Esophagus squamous epithelium (tissue), 5 donors: ENCODE measurements at places on chromosomes 13 and 19.

- DNase-seq, result no peak
These were observed 8.4 kb downstream of the CSNK1A1L start for GRCh38 chr13:37097076-37097475.

- no peak for DNase-seq
These were observed 621.1 kb upstream of the KLHL1 start for GRCh38 chr13:70729369-70729768.

DNA sequence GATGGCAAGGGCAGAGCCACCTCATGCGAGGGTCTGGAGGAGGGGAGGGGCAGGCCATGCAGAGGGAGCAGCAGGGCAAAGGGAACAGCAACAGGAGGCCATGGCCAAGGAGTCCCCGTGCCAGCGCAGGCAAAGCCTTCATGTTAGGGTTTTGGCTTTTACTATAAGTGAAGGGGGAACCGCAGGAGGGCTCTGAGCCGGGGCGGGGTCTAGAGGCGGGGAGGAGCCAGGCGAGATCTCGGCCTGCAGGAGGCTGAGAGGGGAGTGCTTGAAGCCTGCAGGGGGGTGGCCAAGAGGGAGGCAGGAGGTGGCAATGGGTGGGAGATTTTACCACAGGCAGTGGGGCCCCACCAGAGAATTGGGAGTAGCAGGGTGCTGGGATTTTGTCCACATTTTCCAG, 6.3 kb downstream of the ARHGAP33 start:
- no peak for DNase-seq

GRCh38 chr13:99996381-99996973, 14.9 kb downstream of the ZIC2 start:
- DNase-seq, result no peak

DNA sequence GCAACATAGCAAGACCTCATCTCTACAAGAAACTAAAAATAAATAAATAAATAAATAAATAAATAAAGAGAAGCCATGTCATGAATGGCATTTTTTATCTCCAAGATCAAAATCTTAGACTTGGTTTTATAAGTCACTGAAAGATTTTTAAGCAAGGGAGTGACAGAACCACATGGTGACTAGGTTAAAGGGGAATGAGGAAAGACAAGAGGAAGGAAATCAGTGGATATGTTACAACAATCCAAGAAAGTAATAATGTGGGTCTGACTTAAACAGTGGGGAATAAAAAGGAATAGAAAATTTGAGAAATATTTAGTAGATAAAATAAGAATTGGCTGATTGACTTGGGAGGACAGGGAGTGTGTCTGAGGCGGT, 18.8 kb upstream of the MED4 start:
- DNase-seq, result no peak

GRCh38 chr13:28357911-28358433, 137.0 kb downstream of the FLT1 start:
- no peak for DNase-seq

GRCh38 chr13:28679628-28680027, 20.7 kb downstream of the POMP start:
- no peak for DNase-seq

DNA sequence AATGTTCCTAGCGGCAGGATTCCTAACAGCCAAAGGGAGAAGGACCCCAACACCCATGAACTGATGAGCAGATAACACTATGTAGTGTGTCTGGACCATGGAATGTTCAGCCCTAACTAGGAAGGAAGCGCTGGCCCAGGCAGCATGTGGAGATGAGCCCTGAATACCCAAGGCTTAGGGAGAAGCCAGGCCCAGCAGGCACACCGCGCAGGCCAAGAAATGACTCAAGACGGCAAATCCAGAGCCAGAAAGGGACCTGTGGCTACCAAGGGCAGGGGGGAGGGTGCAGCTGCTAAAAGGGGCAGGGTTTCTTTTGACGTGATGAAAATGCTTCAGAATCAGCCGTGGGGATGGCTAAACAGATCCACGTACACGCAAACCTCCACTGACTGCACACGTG, 20.7 kb upstream of the TINCR start:
- DNase-seq, result no peak

DNA sequence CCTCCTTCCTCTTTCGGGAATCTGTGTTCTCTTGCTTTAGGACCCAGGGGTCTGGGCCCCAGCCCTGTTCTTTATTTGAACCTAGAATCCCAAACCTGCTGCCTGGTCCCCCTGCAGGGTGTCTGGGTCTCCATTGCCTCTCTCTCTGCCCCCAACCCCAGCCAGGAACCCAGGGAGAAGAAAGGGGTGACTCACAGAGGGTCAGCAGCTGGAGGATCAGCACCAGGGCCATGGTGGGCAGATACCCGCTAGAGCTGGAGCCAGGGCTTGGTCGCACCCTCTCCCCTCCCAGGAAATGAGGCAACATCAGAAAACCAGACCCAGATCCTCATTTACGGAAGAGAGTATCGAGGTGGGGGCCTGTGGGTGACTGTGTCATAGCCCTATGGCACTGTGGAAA, at the start of gene OSCAR:
OSCAR (minus strand) TSS at position 243 of the 400 bp plus-strand sequence; CDS start at position 232, 11 bp downstream.
- no peak for DNase-seq

- DNase-seq, result no peak
These were observed 95.6 kb downstream of the PCDH9 start for GRCh38 chr13:67134417-67135129.

- DNase-seq, result no peak
These were observed 599 bp downstream of the C19orf12 start for GRCh38 chr19:29714371-29714952.

- no peak for DNase-seq
These were observed 10.8 kb downstream of the GPR183 start for GRCh38 chr13:99296398-99296797.

DNA sequence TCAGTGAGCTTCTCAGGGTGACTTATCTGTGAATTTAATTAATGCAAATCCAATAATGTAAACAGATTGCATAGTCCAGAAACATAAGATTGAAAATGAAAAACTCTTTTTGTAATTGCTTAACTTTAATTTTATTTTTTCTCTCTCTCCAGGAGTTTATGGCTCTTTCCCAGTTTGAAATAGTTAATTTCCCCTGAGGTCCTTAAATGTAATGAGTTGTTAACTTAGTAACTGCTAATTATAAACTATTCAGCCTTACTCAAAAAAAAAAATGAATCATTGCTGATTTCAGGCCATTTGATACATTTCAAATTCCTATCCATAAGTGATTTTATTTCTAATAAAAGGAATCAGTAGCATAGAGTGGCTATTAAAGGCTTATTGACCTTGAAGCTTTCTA, 84.1 kb upstream of the TRPC4 start:
- DNase-seq, result no peak

DNA sequence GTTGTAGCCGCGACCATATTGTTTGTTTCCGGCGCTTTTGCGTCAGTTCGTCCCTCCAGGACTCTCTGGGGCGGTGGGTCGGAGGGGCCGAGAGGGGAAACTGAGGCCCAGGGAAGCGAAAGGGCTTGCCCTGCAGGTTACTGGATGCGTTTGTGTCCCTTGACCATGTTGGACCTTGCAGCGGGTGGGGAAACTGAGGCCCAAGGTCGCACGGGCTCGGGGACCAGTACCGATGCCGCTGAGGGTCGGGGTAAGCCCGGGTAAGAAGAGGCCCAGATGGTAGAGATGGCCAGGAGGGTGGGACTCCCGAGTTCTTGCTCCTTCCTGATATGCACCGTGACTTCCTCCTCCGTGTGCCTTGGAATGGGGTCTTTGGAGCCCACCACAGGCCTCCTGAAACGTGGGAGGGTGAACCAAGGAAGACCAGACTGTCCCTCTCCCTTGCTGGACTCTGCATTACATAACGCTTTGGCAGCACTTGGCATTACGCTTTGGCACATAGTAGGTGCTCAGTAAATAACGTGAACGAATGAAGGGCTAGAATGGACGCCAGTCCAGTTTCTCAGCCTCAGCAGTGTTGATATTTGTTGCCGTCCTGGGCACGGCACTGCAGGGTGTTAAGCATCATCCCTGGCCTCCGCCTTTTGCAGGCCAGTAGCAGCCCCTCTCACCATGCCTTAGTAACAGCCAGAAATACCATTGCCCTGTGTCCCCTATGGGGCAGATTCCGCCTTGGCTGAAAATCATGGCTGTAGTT, 743 bp downstream of the CHAF1A start:
- no peak for DNase-seq

- DNase-seq, result no peak
These were observed 183.5 kb upstream of the UFM1 start for GRCh38 chr13:38166116-38166515.

DNA sequence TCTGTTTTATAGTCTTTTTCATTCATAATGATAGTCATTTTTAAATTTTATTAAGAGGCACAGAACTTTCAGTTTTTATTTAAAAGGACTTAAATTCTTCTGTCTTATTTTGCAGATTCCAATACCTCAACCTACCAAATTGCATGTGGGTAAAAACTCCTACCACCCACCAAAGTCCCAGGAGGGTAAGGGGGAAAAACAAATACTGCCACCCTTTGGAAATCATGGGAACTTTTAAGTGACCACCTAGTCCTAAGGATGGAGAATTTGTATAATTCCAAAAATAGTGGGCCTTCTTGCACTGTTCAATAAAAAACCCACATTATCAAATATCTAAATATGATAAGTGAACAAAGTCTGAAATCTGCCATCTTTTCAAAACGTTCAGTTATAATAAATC, 9.7 kb downstream of the SUPT20H start:
- DNase-seq, result no peak

DNA sequence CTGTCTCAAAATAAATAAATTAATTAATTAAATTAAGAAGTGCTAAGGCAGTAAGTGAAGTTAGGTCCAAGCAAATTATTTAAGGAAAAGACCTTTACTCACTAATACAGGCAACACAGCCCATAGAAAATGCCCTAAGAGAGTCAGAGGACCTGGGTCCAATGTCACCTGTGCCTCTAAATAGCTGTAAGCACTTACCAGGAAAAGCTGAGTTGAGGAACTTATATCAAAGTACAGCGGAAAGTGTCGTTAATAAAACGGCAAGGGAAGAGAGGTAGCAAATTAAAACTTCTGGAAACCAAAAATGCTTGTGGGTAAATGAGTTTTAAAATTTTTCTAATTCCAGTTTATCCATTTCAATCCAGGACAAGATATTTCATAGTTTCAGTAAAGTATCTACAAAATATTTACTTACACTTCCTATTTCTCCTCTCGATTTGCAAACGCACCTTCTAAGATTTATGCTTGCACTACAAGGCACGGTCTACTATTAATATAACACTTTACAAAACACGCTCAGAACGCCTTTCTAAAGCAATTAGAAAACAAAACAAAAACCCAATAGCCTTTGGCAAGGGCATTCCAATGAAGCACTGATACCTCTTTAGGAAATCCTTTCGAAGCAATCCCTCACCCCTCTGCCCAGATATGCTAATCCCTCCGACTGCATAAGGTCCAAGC, 963 bp downstream of the VPS36 start:
- no peak for DNase-seq

DNA sequence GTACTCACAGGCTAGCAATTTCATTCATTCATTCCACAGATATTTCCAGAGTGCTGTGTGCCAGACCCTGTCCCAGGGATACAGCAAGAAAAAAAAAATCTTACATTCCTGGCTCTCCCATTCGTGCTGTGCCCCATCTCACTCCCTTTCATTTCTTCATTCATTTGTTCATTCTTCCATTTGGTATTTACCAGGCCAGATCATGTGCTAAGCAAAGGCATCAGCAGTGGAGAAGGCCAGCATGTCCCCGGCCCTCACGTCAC, 2.3 kb downstream of the MAP3K10 start:
- DNase-seq, result no peak

GRCh38 chr13:99956473-99957349, 14.9 kb downstream of the ZIC5 start:
- no peak for DNase-seq

DNA sequence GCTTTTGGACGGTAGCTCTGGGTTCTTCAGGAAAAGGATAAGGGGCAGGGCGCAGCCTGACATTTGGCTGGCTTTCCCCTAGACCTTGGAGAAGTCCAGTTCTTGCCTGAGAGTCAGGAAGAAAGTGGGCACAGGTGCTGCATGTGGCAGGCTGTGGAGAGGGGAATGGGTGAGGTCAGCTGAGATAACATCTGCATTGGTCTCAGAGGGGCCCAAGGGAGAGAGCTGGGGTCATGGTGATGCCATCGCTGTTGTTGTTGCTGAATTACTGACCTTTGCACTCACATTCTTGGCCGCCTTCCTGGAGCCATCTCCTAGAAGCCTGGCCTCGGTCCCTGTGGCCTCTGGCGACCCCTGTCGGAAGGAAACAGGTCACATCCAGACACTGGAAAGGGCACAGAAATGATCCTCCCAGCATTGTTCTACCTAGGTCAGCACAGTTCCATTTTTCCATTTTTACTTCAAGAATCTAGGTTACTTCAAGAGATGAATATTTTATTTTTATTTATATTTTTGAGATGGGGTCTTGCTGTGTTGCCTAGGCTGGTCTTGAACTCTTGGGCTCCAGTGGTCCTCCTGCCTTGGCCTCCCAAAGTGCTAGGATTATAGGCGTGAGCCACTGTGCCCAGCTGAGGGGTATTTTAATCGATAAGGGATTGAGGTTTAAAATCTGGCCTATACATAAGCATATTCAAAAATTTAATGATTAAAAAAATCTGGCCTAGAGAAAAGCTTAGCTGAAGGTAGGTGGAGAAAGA, 6.5 kb upstream of the LIPE start:
- DNase-seq, result no peak

DNA sequence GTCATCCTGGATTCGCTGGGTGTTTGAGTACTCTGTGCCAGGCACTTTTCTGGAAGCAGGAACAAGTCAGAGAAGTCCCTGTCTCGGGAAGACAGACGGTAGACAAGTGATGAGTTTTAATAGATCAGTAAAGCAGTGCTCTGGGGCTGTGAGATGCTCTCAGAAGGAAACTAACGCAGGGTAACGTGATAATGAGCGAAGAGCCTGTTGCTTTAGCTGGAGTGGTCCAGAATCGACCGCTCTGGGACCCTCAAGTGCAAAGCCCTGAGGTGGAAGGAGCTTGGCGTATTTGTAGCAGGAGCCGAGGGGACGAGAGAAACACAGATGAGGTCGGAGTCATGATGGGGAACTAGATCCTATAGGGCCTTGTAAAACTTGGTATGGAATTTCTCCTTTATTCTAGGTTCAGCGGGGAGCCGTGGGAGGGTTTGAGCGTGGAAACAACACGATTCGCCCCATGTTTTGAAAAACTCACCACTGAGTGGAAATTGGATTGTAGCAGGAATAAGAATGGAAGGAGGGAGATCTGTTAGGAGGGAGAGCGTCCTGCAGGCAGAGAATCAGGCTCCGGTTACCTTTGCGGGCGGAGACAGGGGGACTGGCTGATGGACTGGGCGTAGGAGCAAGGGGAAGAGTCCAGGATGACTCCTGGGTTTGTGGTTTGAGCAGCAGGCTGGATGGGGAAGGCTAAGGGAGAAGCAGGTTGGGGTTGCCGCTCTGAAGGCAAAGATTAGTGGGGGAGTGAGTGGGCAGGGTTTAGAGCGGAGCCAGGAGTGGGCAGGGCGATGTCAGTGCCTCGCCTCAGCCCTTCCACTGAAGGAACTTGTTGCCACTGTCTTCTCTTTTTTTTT, 763 bp downstream of the POLD1 start:
- DNase-seq, result no peak

- DNase-seq, result no peak
These were observed 33.9 kb upstream of the FAM216B start for GRCh38 chr13:42747399-42747873.

GRCh38 chr13:114099191-114099590, 33.2 kb downstream of the RASA3 start:
- DNase-seq, result no peak

GRCh38 chr19:31554360-31554759, 205.1 kb upstream of the TSHZ3 start:
- no peak for DNase-seq

- DNase-seq, result no peak
These were observed 11.7 kb downstream of the PRR36 start for GRCh38 chr19:7862413-7862951.
